Mesothelial cell of epicardium (in vitro differentiated cells): ENCODE measurements at places on chromosomes 11 and 22. TPM values are rescaled to one million over a fixed set of nuclear protein-coding genes. Genes with fewer than 3 reads are reported as not detected.

DNA sequence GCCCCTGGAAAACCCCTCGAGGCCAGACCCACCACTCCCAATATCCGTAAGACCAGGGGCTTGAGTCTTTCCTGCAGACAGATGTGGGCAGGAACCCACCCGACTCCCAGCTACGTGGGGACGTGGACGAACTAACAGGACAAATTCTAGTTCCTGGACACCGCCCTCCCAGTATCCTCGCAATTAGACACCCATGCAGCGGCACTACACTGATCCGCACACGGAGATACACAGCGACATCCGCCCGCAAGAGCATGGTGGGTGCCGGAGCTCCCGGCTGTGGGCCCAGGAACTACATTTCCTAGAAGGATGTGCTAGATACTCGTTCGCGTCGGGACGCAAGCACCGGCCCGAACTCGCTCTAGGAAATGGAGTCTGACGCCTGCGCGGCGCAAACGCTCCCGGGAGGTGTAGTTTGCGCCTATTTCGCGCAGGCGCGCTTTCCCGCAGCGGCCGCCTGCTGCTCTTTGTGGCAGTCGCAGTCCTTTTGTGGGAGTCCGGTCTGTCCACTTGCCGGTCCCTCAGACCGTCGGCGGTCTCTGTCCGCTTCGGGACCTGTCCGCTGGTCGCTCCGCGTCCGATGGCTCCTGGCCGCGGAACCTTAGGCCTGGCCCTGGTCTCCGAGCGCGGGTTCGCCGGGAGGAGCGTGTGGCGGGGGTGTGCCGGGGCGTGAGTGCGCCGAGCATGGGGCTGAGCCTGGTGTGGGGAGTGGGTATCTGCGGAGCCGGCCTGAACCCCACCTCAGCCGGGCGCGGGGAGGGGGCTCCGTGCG is at the start of gene ZNF74:
TSS of gene ZNF74 (plus strand) at position 447 of the 772 bp plus-strand sequence. CDS start 478 bp downstream, outside the sequence.
- peak; percentile 80 for DNase-seq

- no peak for DNase-seq
Measured at GRCh38 chr11:11215944-11216343, 137.1 kb downstream of the CSNK2A3 start.

DNA sequence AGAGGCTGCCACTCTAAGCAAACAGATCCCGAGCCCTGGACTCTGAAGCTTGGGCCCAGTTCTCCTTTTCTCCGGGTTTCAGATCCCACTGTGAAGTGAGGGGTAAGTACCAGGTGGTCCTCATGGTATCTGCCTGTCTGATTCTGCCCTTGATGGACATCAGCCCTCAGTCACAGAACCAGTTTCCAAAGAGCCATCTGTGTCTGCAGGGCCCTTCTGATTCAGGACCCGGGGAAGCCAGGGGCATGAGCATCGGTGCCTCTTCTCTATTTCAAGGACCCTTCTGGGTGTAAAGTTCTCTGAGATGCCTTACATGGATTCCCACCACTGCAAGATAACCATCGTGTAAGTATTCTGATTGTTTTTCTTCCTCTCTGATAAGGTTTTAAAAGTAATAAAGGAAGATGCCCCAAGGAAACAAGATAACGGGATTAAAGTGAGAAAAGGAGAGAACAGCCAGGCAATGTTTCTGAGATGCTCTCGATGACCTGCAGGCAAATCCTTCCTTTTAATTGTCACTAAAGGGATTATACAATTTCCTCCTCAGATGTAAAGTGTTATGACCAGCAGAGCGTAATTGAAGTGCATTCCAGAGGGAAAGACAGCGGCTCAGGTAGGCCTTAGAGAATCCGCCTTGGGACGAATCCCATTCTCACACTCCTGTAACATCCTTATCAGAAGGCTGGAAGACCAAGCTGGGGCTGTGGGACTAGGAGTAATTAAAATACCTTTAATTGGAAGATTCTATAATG is 924.3 kb downstream of the TBC1D22A start:
- no peak for DNase-seq

GRCh38 chr11:95684170-95684569 is 105.4 kb downstream of the FAM76B start:
- DNase-seq, result no peak

RFPL3 gene
- not detected in 3 replicates for total RNA-seq

DNA sequence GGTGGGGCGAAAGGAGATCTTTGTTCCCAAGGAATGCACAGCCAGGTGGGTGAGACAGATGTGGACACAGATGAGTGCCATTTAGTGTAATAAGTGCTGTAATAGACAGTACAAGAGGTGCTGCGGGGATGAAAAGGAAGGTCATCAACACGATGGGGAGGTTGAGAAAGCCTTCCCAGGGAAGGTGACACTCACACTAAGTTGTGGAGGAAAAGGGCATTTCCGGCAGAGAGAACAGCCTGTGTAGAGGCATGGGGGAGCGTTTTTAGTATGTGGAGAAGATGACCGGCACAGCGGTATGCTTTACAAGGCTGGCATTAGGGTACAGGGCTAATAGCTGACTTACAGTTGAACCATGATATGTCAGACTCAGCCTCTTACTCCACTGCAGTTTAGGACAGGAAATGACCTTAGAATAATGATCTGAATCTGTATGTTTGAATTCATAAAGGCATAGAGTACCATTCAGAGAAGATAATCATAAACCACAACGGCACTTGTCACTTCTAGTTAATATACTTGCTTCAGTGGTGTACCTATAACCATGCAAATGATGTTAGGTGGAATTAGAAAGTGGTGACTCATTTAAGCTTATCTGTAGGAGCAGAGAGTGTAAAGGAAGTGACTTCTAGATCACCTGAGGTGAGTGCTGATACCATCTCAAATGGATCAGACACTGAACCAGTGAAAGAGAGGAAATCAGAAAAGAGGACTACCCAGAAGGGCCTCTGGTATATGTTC is 60.6 kb downstream of the FAM83F start:
- DNase-seq, result no peak

GRCh38 chr22:36433318-36434231 is 45.8 kb upstream of the MYH9 start:
- no peak for DNase-seq

GRCh38 chr22:50581031-50581949 is 1.4 kb downstream of the CHKB start:
- DNase-seq, result peak; percentile 12

- DNase-seq, result no peak
Measured at GRCh38 chr11:70399681-70400112, 1.4 kb downstream of the CTTN start.

ART5 gene
- 4.5 to 6.1 TPM (median 4.9 TPM) in 3 replicates for total RNA-seq

DNA sequence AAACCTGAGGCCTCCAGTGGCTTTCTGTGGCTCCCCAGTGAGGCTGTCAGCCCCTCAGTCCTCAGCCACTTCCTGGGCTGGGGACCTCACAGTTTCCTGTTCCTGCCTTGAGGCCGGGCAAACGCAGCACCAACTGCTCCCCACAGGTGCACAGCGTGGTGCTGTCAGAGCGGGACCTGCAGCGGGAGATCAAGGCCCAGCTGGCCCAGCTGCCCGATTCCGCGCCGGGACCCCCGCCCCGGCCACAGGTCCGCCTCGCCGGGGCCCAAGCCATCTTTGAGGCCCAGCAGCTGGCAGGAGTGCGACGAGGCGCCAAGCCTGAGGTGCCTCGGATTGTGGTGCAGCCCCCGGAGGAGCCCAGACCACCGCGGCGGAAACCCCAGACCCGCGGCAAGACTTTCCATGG is 5.4 kb downstream of the TBC1D10C start:
- DNase-seq, result no peak

- no peak for DNase-seq
Measured at GRCh38 chr11:15654451-15654850, 539.7 kb downstream of the INSC start.

DNA sequence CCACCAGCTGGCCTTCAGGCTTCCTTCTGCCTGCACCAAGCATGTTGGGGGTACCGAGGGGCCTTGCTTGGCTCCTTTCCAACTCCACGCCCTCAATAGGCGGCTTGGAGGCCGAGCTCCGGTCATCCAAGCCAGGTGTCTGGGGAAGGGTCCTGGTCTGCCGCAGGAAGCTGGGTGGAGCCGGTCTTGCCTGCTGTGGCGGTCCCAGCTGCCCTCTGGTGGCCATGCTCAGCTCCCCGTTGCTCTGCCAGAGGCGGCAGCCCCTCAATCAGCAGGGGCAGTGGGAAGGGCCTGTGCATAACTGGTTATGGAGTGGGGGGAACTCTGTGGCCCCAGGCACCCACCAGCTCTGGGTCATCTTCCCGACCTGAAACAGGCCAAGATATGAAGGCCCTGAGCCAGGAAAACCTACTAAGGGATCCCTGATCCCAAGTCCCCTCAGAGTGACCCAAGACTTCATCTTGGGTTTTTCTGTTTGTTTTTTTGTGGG is 3.2 kb downstream of the ARVCF start:
- DNase-seq, result peak; percentile 81

ALKBH8 gene
- total RNA-seq, result 5.5 to 7.2 TPM (median 7.1 TPM) in 3 replicates

DNA sequence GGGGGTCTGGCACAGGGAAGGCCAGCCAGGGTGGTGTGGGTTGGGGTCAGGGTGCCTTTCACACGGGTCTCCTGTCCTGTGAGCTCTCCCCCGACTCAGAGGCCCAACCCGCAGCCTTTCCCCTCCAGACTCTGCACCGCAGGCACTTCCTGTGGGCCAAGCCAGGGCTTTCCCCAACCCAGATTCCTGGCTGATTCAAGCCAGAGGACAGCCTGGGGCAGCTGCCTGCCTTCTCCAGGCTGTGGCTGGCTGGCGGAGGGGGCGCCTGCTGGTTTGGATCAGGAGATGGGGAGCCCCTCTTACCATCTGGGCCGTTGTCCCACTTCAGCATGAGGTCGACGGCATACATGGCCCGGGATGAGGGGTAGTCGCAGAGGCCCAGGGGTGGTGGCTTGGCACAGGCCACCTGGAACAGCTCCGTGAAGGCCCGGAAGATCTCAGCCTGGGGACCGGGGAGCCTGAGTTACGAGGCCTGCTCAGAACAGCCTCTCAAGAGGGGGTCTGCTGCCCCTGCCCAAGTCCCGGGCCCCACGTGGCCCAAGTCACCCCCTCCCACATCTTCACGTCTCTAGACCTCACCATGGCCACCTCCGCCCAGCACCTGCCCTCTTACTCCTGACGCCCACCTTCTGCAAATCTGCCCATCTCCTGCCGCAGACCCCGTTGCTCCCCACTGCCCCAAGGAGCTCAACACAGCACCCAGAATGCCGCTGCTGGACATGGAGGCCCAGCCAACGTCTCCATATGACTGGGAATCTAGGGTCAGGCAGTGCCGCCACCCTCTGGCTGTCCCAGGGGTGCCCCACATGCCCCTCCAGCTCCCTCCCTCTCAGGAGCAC is 17.3 kb downstream of the TSPO start:
- DNase-seq, result no peak

DNA sequence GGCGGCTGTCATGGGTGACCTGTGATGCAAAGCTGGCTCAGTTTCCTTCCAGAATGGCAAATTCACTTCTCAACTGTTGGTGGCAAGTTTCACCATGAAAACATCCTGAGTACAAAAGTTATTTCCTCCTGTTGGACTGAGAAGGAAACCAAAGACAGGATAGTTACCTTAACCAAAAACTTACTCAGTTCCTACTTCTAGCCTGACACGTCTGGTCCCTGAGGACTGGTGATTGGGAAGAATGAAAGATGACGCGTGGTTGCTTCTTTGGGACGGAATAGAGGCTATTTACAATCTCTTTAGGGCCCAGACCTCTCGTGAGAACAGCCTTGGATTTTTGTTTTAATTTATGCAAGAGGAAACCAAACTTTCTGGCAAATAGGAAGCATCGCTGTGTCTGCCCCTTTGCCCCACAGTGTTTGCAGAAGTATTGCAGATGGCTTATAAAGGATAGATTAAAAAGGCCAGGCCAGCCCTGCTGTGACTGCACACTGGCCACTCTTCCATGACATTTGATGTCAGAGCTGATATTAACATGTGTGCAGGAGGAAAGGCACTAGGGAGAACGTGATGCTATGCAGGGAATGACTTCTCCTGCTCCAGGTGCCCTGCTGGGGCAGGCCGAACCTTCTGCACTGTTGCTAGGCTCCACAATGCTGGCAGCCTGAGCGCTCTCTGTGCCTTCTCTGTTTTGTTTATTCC is 7.6 kb downstream of the VPS26B start:
- no peak for DNase-seq

C11orf65 gene
- total RNA-seq, result 1.00 to 1.6 TPM (median 1.1 TPM) in 3 replicates

SLC22A9 gene
- not detected in 3 replicates for total RNA-seq

- no peak for DNase-seq
Measured at GRCh38 chr22:45537734-45538181, 35.1 kb downstream of the FBLN1 start.

DNA sequence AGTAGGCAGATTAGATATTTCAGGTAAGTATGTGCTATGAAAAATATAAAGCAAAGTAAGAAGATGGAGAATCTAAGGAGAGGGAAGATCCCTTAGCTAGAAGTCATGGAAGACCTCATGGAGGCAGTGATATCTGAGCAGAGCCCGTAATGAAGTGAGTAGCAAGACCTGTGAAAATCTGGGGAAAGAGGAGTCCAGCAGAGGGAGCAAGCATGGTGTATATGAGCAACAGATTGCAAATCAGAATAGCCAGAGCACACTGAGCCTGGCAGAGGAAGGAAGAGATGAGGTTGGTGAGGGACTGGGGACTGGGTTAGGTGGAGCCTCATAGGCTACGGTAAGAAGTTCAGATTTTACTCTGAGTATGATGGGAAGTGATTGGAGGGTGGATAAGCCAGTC is 9.4 kb downstream of the LHFPL7 start:
- no peak for DNase-seq

DNA sequence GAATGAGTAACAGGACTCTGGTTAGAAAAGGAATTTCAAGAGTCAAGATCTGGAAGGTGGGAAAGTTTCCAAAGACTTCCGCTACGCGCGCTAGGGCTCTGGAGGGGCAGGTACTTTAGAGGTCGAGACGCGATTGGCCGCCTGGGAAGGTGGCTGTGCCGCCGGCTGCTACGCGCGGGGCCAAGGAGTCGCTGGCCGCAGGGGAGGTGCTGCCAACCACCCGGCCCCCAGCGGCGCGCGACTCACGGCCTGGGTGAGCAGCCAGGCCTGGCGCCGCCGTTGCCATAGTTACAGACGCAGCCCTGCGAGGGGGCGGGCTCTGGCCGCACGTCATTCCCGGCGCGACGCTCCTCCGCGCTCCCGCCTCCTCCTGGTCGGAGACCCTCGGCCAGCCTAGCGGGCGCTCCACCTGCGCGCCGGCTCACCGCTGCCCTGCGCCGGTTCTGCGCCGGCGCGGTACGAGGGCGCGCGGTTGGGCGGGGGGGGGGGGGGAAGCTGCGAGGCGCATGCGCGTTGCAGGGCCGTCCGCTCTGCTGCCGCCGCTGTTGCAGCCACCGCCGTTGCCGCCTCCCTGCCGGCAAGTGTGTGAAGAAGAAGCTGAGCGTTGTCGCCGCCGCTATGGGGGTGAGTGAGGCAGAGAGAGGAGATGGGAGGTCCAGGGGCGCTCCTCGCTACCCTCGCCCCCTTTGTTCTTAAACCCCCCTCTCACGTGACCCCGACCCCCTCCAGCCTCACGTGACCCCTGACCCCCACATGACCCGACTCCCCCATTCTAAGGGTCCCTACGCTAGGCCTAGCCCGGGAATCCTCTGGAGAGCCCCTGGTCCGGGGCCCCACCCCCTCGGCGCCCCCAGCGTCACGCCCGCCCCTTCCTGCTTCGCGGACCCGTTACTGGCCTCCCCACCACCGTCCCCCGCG is at the start of gene NAA40:
TSS of gene NAA40 (plus strand) at position 524 of the 918 bp plus-strand sequence. CDS start at position 619, 95 bp downstream.
- DNase-seq, result peak; percentile 93

OR51E1 gene
- total RNA-seq, result not detected in 3 replicates

GRCh38 chr11:77112641-77113381 is 10.2 kb downstream of the OMP start:
- no peak for DNase-seq
